ENCODE measurements at places on chromosomes 7 and 10.
A peak's percentile ranks its signal among the peaks of the same experiment; 100 is the strongest.

DNA sequence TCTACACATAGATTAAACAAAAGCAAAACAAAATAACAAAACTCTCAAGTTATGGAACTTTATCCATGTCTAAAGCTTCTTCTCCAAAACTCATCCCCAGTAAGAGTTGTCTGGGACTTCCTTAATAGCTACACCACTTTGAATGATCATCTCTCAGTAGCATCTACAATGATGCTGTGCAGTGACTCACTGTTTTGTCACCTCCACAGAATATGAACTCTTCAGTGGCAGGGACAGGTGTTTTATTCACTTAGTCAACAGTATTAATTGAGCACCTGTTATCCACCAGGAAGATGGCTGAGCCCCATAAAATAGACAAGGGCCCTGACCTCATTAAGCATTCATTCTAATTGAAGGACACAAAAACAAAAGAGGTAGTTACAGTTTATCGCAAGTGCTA lies 350.7 kb downstream of the ELMO1 start:
- no peak for DNase-seq

DNA sequence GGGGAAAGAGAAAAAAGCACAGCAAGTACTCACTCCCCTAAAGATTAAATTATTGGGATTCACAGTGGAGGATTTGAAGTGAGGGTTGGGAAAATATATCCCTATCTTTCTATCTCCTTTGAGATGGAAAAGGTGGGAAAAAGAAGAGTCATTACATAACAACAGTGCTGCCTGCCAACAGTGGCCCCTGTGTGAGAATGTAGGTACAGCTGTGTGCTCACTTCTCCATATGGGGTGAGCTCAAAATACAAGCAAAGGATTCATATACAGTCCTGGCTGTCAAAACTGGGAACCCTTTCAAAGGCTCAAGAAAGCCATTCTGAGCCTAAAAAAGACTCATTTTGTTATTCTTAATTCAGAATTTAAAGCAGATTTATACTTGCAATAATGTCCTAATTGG lies 458.5 kb downstream of the GPAM start:
- no peak for DNase-seq

- DNase-seq = no peak
These were observed 38.4 kb downstream of the PTPRE start for GRCh38 chr10:127945341-127945758.

GRCh38 chr10:92150823-92151222 lies 140.1 kb downstream of the CPEB3 start:
- no peak for DNase-seq

GRCh38 chr7:112162142-112162766 lies 43.9 kb downstream of the DOCK4 start:
- DNase-seq = no peak

- DNase-seq = no peak
These were observed 9.2 kb upstream of the SP8 start for GRCh38 chr7:20795881-20796280.

GRCh38 chr7:127587663-127588018 lies 570 bp upstream of the ARF5 start:
- DNase-seq = no peak

DNA sequence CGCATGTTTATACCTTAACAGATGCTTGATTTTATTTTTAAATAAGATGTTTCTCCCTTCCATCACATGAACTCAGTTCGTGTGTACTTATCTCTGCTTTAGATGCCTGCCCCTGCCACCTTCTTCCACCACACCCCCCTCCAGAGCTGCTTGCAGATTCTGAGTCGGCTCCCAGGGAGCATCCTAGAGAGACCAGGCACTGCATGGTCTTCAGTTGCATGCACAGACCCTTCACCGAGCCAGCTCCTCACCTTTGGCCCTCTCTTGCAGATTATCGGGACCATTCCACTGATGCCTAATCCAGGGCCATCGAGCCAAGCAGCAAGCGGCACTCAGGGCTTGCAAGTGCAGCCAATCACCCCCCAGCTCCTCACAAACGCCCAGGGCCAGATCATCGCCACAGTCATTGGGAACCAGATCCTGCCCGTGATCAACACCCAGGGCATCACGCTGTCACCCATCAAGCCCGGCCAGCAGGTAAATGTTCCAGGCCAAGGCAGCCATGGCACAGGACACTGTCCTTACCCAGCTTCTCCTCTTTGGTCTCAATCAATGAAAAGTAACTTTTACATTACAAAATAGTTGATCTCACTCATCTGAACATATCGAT lies 133.3 kb upstream of the YAE1 start:
- DNase-seq = no peak

GRCh38 chr10:97729014-97729413 lies 7.9 kb upstream of the ZFYVE27 start:
- DNase-seq = no peak

- DNase-seq = no peak
These were observed 213.3 kb downstream of the CUX1 start for GRCh38 chr7:102030696-102031095.

GRCh38 chr7:2851497-2851896 lies 7.4 kb upstream of the GNA12 start:
- DNase-seq = no peak

GRCh38 chr10:120823266-120823665 lies 27.9 kb upstream of the WDR11 start:
- DNase-seq = no peak

- no peak for DNase-seq
These were observed 53.7 kb upstream of the DOCK1 start for GRCh38 chr10:126851414-126852108.

GRCh38 chr10:32931593-32931992 lies 26.4 kb downstream of the ITGB1 start:
- DNase-seq = no peak

DNA sequence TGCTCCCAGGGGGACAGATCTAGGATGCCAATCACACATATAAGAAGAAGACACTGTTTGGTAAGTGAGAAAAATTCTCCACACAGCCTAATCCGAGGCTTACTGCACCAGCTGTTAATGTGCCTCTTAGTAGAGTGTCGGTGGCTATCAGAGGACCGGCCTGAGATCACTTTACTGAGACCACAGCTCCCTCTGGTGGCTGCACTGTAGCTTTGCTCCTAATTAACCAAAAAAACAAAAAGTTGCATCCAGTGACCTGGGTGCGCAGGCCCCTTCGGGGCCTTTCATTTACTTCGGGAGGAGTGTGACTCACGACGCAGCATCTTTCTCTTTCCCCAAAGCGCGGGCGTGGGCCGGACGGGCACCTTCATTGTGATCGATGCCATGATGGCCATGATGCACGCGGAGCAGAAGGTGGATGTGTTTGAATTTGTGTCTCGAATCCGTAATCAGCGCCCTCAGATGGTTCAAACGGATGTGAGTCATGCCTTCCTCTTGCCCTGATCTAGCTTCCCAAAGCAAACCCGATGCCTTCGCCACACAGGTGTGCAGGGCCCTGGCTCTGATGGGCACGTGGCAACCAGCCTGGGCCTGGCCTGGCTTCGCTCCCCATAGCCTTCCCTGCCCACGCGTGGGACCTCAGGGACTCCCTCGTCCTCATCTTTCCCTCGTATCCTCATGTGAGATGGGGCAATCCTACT lies 56.7 kb downstream of the MKI67 start:
- DNase-seq = peak; percentile 56

DNA sequence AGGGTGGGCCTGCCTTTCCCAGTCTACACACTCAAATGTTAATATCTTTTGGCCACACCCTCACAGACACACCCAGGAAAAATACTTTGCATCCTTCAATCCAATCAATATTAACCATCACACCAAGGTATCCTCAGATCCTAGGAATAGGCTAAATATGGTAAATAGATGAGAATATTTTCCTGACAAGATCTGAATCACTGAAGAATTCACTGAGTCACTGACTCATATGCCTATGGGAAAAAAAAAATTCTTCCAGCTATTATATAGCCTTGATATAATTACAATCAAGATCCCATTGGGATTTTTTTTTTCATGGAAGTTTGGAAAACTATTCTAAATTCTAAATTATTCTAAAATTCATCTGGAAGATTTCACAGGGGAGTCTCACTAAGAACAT lies 65.8 kb downstream of the INHBA start:
- DNase-seq = no peak

DNA sequence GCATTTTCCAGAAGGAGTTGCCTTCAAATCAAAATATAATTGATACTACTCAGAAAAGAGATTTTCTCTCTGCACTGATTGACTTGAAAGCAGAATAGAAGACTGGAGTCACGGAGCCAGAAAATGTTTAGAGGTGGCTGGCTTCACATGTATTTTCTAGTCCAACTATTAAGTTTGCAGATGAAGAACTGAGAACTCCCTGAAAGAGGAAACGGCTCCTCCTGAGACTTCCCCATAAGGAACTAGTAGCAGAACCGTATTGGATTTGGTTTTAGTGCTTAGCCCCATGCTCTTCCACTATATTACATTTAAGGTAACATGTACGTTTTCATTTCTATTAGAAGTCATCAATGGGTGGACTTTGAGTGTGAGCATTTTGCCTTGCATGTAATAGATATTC lies 946.3 kb downstream of the CNTNAP2 start:
- DNase-seq = no peak

GRCh38 chr7:105268511-105269392 lies 120.0 kb downstream of the SRPK2 start:
- DNase-seq = peak; percentile 18

DNA sequence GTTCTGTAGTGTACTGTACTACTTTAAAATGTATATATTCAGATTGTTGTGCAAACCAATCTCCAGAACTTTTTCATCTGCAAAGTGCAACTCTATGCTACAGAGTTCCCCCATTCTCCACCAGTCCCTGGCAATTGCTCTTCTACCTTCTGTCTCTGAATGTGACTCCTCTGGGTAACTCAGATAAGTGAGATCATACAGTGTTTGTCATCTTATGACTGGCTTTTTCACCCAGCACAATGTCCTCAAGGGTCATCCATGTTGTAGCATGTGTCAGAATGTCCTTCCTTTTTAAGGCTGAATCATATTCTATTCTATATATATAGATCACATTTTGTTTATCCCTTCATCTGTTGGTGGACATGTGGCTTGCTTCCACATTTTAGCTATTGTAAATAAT lies 10.8 kb downstream of the SLIT1 start:
- DNase-seq = no peak

DNA sequence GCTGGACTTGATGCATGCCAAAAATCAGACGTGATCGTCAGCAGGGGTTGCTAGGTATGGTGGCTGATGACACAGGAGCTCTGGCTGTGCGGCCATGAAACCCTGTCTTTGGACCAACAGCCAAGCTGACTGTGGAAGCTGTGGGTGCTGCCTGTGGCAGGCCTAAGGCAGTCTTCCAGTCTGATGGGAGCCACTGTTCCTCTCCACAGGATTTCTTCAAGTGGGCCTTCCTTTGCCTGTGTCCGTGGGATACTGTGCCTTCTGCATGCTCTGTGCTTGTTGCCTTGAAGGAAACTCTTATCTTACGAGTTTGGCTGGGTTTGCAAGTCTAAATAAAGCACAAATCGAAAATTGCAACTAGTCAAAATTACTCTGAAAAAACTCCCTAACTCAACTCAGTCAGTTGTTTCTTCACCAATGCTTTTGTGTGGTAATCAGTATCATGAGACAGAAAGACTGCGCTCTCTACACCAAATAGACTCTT lies 101.9 kb upstream of the PDLIM1 start:
- DNase-seq = no peak

GRCh38 chr7:114242992-114243507 lies 171.6 kb upstream of the FOXP2 start:
- no peak for DNase-seq

- no peak for DNase-seq
These were observed 215.7 kb upstream of the CDC14C start for GRCh38 chr7:48708635-48709034.

GRCh38 chr10:22505911-22506685 lies 160.8 kb downstream of the SPAG6 start:
- no peak for DNase-seq

DNA sequence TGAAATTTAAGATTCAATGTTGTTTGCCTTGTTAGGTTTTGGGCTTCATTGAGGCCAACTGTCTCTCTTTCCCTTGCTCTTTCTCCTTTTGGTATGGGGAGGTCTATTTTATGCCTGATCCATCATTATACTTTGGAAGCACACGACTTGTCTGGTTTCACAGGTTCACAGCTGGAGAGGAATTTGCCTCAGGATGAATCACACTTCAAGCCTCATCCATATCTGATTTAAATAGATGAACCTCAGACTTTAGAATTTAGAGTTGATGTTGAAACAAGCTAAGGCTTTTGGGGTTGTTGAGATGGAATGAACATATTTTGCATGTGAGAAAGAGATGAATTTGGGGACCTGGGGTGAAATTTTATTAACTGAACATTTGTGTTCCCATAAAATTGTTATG lies 150.5 kb upstream of the IGFBP3 start:
- DNase-seq = no peak

- no peak for DNase-seq
These were observed 87.4 kb upstream of the PHYHIPL start for GRCh38 chr10:59088912-59089573.

- DNase-seq = no peak
These were observed 13.6 kb downstream of the SUMF2 start for GRCh38 chr7:56077681-56078080.

DNA sequence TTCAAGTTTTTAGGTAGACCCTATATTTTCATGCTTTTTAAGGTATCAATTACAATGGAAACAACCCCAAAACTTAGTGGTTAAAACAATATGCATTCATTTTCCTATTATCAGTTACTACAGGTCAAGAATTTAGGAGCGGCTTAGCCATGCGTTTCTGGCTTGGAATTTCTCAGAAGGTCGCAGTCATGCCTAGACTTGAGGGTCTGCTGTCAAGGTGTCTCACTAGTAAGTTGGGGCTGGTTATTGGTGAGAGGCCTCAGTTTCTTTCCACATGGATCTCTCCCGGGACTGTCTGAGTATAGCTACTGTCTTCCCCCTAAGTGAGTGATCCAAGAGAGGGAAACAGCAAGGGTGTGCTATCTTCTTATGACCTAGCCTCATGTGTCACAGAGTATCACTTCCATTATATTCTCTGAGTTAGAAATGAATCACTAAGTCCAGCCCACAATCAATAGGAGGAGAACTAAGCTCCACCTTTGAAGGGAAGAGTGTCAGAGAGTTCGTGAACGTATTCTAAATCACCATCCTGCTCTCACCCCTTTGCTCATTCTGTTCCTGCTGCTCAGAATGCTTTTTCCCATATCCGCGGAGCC lies 80.5 kb downstream of the RTKN2 start:
- no peak for DNase-seq

GRCh38 chr10:86413046-86413728 lies 46.6 kb upstream of the GRID1 start:
- no peak for DNase-seq

- no peak for DNase-seq
These were observed 95.8 kb downstream of the CLEC2L start for GRCh38 chr7:139619367-139619657.

GRCh38 chr7:73876361-73876760 lies 15.4 kb downstream of the TMEM270 start:
- no peak for DNase-seq

All from NCI-H524 treated with DMSO at 0.1 percent for 48 hours (cell line).